ENCODE measurements at places on chromosomes 5 and 9.

DNA sequence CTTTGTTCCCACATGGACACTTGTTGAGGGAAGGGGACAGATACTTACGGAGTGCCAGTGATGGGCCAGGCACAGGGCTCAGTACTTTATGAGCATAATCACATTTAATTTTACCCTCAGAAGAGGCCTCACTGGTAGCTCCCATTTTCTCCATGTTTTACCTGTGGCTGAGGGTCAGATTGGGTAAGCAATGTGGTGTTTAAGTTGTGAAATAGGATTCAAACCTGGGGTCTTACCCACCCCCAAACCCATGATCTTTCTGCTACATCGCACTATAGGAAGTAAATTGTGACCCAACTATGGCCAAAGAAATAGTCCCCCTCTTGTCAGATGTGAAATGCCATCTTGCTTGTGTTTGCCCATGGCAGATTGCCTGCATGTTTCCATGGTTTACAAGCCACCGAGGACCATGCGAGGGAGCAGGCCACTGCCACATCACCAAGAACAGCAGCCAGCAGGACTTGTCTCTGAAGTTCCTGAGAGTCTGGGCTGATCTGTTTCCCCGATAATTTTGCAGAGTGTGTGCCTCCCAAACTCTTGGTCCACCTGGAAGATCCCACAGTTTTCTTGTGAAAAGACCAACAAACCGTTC, 95.4 kb downstream of the MACROH2A1 start:
- no peak for DNase-seq

GRCh38 chr9:128106940-128107467, 20.5 kb downstream of the PTGES2 start:
- DNase-seq: no peak

GRCh38 chr5:38719403-38719802, 126.4 kb upstream of the OSMR start:
- no peak for DNase-seq

DNA sequence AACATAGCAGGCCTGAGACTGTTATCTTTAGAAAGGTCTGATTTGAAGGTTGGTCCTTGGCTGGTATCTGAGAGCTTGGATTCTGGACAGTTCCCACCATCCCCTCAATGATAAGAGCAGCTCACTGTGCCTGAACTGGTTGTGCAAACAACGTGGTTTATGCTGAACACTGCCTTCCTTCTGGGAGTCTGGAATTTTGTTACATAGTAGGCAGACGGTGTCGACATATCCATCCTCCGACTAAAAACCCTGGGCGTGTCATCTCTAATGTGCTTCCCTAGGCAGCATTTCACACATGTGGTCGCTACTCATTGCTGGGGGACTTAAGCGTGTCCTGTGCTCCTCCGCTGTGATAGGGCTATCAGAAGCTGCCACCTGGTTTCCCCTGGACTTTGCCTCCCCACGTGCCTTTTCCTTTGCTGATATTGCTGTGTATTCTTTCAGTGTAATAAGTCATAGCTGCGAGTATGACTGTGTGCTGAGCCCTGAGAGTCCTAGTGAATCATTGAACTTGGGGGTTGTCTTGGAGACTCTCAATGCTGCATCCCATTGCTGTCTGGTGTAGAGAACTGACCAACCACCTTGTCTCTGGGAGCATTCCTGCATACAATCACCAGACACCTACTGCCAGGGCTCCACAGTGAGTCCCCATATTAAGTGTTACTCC, 119.1 kb upstream of the TBC1D2 start:
- DNase-seq: no peak

- no peak for DNase-seq
Observed at GRCh38 chr9:6711403-6711802, 46.4 kb upstream of the KDM4C start.

GRCh38 chr9:34716711-34717110, 6.8 kb upstream of the CCL21 start:
- no peak for DNase-seq

DNA sequence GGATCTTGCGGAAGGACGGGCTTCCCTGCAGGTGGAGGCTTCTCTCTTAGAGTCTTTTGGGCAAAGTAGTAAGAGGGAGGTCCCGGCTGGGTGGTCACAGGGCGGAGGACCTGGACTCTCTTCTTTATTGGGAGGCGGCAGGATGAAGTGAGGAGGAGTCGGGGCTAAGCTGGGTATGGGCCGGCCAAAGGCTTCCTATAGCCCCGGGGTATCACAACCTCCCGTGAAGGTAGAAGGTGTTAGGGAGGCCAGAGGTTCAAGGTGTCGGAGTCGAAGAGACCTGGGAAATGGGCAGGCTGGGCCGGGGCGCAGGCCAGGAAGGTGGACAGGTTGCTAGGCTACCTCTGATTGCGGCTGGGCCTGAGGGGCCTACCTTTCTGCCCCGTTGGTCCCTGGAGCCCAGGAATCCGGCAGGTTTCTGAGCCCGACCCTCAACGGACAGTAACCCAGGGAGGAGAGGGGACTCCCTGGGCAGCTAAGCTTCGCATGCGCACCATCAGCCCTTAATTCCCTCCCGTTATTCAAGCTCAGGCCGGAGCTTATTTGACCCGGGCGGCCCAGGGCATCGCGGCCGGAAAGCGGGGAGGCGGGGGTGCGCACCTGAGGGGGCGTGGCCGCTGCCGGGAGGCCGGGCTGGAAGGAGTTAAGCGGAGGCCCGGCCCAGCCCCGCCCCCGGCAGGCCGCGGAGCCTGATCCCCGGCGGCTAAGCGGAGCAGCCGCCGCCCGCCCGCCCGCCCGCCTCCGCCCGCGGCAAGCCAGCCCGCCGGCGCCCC, at the start of gene TESK1:
Gene TESK1 (plus strand): TSS at position 685 of the 773 bp plus-strand sequence. CDS start 358 bp downstream, outside the sequence.
- DNase-seq: peak; percentile 42

- DNase-seq: no peak
Observed at GRCh38 chr5:41956943-41957342, 31.9 kb downstream of the FBXO4 start.

GRCh38 chr9:99349870-99350269, 127.8 kb downstream of the SEC61B start:
- no peak for DNase-seq

- peak; percentile 23 for DNase-seq
Observed at GRCh38 chr5:149240354-149240998, 31.2 kb upstream of the AFAP1L1 start.

DNA sequence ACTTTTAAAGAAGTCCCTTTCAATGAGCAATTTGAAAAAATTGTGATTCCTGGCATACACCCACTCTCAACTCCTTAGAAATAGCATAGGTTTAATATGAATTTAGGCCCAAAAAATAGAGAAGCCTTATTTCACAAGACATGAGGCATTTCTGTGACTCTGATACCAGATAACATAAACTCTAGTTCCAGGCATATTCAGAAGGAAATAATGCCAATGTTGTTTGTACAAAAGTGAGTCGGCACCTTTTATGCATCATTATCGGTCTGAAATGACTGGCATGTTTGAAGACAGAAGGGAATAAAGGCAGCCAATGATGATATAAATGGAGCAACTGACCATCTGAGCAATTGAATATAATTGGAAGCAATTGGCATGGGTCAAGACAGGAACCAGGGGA, 19.4 kb upstream of the RECK start:
- DNase-seq: no peak

GRCh38 chr5:119049824-119050449, 20.9 kb upstream of the DMXL1 start:
- no peak for DNase-seq

GRCh38 chr5:5298841-5299541, 123.5 kb upstream of the ICE1 start:
- DNase-seq: no peak

GRCh38 chr9:126635661-126636439, 22.1 kb downstream of the LMX1B start:
- no peak for DNase-seq

DNA sequence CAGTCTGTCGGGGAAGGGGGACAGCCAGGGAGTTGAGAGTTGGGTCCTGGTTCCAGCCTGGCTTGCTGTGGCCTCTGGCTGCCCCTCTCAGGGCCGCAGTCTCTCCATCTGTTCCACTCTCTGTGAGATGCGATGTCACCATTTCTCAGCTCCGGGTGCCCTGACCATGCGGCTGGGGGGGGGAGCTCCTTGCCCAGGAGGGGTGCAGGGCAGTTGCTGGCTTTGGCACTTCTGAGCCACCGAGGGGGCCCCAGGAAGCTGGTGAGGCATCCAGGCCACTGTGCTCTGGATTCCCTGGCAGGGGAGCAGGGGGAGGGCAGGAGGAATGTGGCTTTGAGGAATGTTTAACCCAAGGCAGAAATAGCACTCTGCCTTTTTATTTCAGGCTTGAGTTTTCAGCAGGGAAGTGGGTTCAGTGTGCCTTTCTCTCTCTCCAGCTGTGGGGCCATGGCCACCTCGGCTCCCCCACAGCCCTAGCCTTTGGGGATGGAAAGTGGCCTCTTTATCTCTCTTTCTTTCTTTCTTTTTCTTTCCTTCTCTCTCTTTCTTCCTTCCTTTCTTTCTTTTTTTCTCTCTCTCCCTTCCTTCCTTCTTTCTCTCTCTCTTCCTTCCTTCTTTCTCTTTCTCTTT, 11.0 kb downstream of the NCS1 start:
- no peak for DNase-seq

DNA sequence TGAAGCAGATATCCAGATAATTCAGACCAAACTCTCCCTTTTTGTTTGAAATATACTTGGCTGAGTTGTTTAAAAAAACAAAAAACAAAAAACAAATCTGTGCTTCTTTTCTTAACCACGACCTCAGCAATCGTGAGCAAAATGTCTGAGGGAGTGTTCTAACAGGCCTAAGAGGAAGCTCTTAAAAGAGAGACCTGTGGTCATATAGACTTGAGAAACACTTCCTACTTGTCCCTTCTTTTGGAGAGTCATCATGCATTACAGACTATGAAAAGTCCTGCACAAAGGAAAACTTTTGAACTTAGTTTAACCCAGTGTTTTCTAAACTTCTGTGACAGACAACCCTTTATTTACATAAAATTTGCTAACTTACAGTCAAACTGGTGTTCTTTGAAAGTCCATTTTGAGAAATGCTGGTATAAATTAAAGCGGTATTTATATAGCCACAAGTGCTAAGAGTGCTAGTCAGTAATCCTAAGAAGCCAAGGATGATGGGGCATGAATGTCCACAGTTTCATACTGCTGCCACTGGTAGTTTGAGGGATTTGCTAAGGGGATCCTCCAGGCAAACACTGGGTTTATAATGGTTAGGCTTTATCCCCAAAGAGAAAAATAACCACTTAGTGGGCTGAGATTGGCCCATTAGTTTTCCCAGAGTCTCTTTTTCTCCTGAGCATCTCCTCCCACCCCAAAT, 199.8 kb downstream of the LRRC70 start:
- no peak for DNase-seq

DNA sequence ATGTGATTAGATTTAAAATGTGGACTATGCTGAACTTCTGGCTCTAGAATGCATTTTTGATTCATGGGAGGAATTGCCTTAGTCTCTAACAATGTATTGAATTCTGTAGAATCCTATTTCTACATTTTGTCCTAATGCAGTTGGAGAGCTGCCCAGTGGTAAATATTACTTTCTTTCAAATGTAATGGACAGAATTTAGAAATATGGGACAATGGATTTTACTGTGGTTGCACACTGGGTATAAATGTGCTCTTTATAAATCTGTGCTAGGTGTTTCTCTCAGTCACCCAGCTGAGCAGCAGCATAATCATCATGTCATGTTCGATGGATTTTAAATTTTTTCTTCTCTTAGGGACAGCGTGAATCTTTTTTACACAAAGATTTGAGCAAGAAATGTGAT, 141.7 kb downstream of the ADGRV1 start:
- DNase-seq: no peak
